Mesothelial cell of epicardium (in vitro differentiated cells): ENCODE measurements at places on chromosomes 1 and 21.

- H3K27me3 ChIP-seq, result no peaks in the 10 kb centered on the region
- no peak overlapping the region for H3K4me3 ChIP-seq
Observed at GRCh38 chr1:67405473-67406245, 24.5 kb downstream of the SERBP1 start.

DNA sequence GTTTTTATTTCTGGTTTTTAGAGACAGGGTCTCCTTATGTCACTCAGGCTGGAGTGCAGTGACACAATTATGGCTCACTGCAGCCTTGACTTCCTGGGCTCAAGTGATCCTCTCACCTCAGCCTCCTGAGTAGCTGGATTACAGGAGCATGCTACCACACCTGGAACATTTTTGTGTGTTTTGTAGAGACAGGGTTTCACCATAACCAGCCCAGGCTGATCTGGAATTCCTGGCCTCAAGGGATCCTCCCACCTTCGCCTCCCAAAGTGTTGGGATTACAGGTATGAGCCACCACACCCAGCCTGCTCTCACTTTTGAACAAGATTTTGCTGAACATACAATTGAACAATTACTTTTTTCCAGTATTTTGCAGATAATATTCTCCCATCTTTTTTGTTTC lies 24.0 kb upstream of the HYI start:
- H3K27me3 ChIP-seq, result no peaks in the 10 kb centered on the region
- DNase-seq, result no peak
- no peak overlapping the region for H3K4me3 ChIP-seq
- peaks cover 20% of the 10 kb centered on the region for H3K4me1 ChIP-seq
- no peak overlapping the region for H3K27ac ChIP-seq

DNA sequence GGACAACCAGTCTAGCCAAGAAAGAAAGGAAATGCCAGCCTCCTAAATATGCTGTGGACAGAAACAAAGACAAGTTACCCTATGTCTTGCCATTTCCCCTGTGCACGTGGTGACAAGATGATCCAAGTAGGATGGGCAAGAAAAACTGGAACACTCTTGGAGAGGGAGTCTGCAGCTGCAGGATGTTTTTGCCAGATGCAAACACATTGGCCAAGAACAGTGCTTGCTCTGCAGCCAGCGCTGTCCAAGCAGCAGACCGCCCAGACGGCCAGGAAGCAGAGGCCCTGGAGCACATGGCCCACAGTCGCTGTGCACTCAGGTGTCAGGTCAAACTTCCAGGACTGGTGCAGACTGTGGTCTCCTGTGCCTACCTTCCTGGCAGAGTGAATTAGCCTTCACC lies 189.3 kb downstream of the SLC35F3 start:
- no peak for DNase-seq
- H3K4me3 ChIP-seq, result no peak overlapping the region
- no peaks in the 10 kb centered on the region for H3K36me3 ChIP-seq

- H3K4me3 ChIP-seq, result no peak overlapping the region
- H3K36me3 ChIP-seq, result no peaks in the 10 kb centered on the region
- H3K27ac ChIP-seq, result no peak overlapping the region
- peaks cover 21% of the 10 kb centered on the region for H3K27me3 ChIP-seq
Observed at GRCh38 chr1:86753700-86754099, 49.3 kb downstream of the SH3GLB1 start.

DNA sequence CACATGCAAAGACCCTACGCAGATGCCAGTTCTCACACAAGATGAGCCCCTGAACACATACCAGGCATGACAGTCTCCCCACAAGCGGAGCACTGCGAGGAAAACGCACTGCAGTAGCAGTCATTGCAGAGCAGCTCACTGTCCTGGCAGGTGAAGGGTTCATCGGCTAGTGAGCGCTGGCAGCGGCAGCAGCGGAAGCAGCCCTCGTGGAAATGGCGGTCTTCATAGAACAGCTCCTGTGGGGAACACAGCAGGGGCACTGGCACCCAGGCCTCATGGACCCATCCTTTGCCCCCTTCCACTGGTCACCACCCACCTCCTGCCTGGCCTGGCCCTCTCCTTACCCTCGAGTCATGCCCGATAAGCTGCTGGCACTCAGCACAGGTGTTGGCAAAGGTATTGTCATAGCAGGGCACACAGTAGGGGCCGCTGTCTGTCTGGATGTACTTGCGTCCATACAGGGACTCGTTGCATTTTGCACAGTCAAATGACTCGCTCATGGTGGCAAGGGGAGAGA lies 6.3 kb downstream of the FHL3 start:
- peak overlapping the region; percentile 100 for H3K27ac ChIP-seq
- H3K36me3 ChIP-seq, result peaks cover 5% of the 10 kb centered on the region
- H3K27me3 ChIP-seq, result no peaks in the 10 kb centered on the region
- DNase-seq, result no peak
- H3K4me3 ChIP-seq, result peak overlapping the region; percentile 59
